ENCODE measurements at places on chromosomes 2 and 18.

DNA sequence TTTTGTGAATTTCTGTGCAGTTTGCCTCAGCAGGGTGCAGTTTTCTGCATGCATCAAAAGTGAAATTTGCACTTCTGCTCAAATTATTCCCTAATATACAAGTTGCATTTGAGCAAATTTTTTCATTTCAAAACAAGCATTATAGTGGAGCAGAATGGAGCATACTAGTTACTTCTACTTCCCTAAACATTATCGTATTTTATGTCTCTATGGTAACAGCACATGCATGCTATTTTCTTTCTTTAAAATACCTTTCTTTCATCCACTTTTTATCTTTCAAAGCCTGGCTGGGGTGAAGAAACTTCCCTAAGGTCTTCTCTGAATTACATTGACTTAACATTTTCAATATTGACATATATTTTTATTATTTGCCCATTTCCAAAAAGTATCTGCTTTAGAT lies 11.2 kb downstream of the RHBDD1 start:
- DNase-seq: no peak

- no peak for DNase-seq
Measured at GRCh38 chr2:37600735-37601134, 70.7 kb downstream of the CDC42EP3 start.

DNA sequence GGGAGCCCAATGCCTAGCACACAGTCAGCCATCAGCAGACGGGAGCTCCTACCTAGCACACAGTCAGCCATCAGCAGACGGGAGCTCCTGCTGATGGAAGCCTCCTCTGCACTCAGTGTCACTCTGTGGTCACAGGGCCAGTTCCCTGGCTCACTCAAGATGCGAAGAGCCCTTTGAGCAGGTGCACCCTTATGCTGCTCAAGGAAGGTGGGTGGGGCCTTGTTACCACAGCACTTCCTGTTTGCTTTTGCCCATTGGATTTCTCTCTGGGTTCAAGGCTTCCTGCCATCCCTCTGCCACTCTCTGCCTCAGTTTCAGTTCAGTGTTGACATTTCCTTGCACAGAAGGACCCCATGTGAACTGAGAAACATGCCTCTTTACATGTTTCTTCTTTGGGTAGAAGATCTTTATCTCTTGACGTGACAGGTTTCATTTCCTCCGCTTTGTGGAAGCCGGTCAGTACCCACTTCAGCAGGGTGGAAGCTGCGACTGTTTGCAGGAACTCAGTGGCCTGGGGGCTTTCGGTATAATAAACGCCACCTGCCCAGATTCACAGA lies 11.6 kb downstream of the TRIB2 start:
- no peak for DNase-seq

DNA sequence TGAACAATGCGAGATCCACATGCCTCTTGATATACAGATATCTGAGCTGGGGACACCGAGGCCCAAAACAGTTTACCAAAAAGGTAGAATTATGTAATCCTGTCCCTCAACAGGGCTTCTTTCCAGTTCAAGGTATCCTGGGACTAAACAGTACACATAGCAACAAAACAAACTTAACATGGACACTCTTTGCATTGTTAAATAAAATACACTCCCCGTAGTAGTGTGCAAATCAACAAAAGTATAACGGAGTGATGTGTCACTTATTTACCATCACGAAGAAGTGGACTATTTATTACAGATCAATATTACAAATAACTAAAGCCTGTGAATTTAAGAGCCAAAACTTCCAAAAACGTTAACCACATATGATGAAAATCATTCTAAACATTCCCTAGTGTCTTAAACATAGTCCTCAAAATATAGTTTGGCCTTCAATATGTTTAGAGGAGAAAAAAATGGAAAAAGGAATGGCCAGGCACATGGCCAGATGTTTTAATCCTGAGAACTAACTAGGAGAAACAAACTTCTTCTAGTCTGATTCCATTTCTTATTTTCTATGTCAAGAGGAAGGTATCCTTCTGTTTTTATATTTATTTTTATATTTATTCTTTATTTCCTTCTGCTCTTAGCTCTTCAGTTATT lies 377.5 kb downstream of the OSR1 start:
- no peak for DNase-seq

GRCh38 chr2:133437492-133437891 lies 130.8 kb downstream of the NCKAP5 start:
- no peak for DNase-seq

DNA sequence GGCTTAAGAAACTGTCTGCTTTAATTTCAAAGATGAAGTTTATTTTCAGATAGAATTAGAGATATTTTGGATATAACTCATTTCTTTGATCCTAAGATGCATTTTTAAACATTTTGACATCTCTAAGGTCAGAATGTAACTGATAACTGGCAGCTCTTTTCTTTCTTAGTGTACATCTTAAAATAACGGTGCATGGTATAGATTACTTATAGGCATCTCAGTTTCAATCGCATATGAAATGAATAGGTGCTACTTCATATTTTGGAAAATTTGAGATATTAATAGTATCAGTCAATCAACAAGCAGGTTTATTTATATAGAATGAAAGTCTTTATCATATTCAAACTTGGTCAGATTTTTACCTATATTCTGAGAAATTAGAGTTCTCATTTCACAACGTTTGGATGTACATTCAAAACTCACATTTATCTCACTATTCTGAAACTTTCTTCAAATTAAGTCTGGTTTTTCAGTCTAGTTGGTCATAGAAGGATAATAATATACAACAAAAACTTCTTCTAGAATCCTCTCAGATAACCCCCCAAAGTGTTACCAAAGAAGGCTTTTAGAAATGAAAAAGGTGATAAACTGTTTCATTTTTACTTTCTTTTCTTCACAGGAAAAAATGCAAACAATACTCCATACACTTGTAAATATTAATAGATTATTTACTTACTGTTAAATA lies 122.8 kb upstream of the WDSUB1 start:
- no peak for DNase-seq

DNA sequence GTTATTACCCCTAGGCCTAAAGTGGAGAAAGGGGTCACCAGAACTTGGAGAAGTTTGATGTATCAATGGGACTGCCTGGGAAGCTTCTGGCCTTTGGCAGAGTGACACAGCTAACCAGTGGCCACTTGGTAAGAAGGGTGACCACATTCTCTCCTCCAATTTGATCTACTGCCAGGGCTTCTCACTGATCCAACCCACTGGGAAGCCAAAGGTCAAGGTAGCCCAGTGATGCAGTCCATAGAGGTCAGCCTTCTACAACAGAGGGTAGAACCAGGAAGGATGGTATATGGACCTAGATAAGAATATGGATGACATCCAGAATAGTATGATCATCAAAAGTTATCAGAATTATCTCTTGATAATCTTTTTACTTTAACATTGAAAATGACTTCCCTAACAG lies 493.6 kb downstream of the NYAP2 start:
- DNase-seq: no peak
